Activated naive CD4-positive, alpha-beta T cell treated with anti-CD3 and anti-CD28 coated beads, Interleukin-2, amount 50 U/mL, for 72 hours (primary cell): ENCODE measurements at places on chromosomes 2 and 18. TPM values are rescaled to one million over a fixed set of nuclear protein-coding genes. Genes with fewer than 3 reads are reported as not detected.

Gene LIMS4
- 0.62 TPM for total RNA-seq

Gene CHRND
- total RNA-seq = not detected

Gene IL18RAP
- total RNA-seq = 9.3 TPM

Gene SKOR2
- total RNA-seq = not detected

Gene RNU2-63P
- total RNA-seq = 43.6 TPM

Gene ASB18
- total RNA-seq = not detected

Gene MYCN
- total RNA-seq = not detected

Gene UGT1A3
- total RNA-seq = not detected

Gene GPR55
- total RNA-seq = 2.6 TPM

Gene NOTO
- not detected for total RNA-seq

Gene KLHL14
- not detected for total RNA-seq

Gene DYNAP
- total RNA-seq = not detected

Gene KLHL41
- not detected for total RNA-seq

Gene SIX2
- total RNA-seq = not detected

Gene THAP4
- 45.8 TPM for total RNA-seq

Gene SPATA3
- total RNA-seq = 0.84 TPM

Gene SERPINB11
- total RNA-seq = not detected

Gene TGIF1
- total RNA-seq = 101 TPM

Gene RBFA
- total RNA-seq = 38.4 TPM

Gene WDFY1
- 22.5 TPM for total RNA-seq

Gene AKAIN1
- not detected for total RNA-seq

Gene GALNT13
- total RNA-seq = 0.14 TPM

Gene DYSF
- total RNA-seq = 0.30 TPM

Gene C2orf74
- 9.7 TPM for total RNA-seq

Gene NT5C1B
- not detected for total RNA-seq

Gene LHCGR
- not detected for total RNA-seq

Gene HOXD10
- total RNA-seq = not detected

Gene TUBA3E
- not detected for total RNA-seq

Gene CCDC150
- 23.3 TPM for total RNA-seq

Gene FBLN7
- 48.5 TPM for total RNA-seq

Gene SERPINB10
- total RNA-seq = not detected

Gene EFR3B
- total RNA-seq = 0.43 TPM

Gene DPYSL5
- not detected for total RNA-seq

Gene MRPL53
- total RNA-seq = 99.4 TPM

Gene IGFBP2
- 11.6 TPM for total RNA-seq

Gene ING5
- total RNA-seq = 41.6 TPM

Gene SIX3
- not detected for total RNA-seq

Gene COL3A1
- 0.16 TPM for total RNA-seq

Gene C2orf78
- not detected for total RNA-seq

Gene MAP2
- total RNA-seq = 0.33 TPM

Gene SLC5A7
- not detected for total RNA-seq

Gene OSR1
- total RNA-seq = not detected

Gene VIT
- not detected for total RNA-seq

Gene EMX1
- total RNA-seq = not detected

Gene RTP5
- total RNA-seq = 0.09 TPM

Gene SP5
- total RNA-seq = not detected

Gene OR6B3
- total RNA-seq = not detected

Gene QPCT
- total RNA-seq = 1.5 TPM

Gene DSG1
- not detected for total RNA-seq

Gene REG3G
- not detected for total RNA-seq
